ENCODE measurements at places on chromosomes 5 and 9.

- DNase-seq: no peak
Observed at GRCh38 chr9:107029146-107029545, 166.2 kb downstream of the ZNF462 start.

DNA sequence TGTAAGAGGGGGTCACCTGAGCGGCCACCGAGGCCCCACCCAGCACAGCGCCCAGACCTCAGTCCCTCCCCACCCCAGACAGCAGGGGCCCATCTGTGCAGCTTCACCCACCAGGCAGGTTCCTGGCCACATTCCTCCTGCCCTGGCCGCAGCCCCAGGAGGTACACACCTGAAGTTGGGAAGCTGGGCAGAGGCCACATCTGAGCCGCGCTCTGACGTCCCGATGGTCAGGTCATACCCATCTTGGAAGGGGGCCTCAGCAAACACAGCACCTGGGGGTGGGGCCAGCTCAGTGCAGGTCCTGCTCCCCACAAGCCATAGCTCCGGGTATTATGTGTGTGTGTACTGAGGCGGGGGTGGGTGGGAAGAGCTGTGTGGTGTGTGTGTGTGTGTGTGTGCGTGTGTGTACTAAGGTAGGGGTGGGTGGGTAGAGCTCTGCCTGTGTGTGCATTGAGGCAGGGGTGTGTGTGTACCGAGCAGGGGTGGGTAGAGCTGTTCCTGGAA is 5.6 kb downstream of the SPOUT1 start:
- no peak for DNase-seq

GRCh38 chr9:86410281-86410680 is 56.1 kb upstream of the TUT7 start:
- no peak for DNase-seq

- DNase-seq: no peak
Observed at GRCh38 chr5:57717555-57717954, 234.9 kb upstream of the ACTBL2 start.

DNA sequence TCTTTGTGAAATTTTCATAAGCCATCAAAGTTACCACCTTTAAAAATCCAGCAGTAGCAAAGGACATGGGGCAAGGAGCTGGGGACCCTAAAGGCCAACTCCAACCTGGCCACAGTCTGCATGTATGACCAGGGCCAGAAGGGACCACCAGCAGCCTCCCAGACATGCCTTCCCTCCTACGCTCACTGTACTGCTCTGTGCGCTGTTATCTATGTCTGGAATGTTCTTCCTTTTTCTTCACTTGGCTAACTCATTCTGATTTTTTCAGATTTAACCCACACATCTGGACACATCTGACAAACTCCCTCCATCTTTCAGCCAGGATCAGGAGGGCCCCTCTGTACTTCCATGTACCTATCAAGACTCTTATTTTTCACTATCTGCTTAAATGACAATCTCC is 47.6 kb upstream of the TRAF1 start:
- DNase-seq: no peak

GRCh38 chr5:159199225-159199624 is 10.1 kb downstream of the RNF145 start:
- no peak for DNase-seq

- no peak for DNase-seq
Observed at GRCh38 chr9:98332405-98332831, 77.0 kb upstream of the TBC1D2 start.

DNA sequence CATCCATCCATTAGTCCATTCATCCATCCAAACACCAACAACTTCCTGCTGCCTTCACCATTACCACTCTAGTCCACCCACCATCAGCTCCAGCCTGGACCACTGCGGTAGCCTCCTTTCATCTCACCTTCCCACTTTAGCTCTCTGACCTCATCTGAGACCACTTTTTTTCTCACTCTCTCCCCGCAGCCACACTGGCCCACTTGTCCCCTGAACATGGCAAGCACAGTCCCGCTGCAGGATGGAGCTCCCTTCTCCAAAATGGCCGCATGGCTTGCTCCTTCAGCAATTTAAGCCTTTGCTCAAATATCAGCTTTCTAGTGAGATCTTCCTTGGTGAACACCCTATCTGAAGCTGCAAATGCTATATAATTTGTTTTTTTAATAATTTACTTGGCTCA is 11.1 kb downstream of the CSF1R start:
- no peak for DNase-seq

GRCh38 chr5:81728301-81728700 is 22.6 kb downstream of the SSBP2 start:
- no peak for DNase-seq

DNA sequence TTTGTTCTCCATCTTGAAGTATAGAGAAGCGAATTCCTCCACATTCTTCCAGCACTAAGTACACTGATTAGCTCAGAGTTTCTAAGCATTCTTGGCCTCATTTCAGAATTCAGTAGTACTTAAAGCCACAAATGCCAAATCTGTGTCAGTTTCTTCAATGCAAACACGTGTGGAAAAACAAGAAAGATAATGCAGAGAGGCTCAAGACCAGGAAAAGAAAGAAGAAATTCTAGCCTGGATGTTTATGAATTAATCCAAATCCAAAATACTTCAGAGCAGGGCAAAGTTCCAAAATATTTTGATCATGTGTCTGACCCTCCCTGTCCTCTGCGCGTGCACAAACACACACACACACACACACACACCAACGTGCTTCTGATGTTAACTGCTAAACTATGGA is 457.6 kb downstream of the SLCO4C1 start:
- no peak for DNase-seq
